ENCODE measurements at places on chromosomes 2 and 18.

DNA sequence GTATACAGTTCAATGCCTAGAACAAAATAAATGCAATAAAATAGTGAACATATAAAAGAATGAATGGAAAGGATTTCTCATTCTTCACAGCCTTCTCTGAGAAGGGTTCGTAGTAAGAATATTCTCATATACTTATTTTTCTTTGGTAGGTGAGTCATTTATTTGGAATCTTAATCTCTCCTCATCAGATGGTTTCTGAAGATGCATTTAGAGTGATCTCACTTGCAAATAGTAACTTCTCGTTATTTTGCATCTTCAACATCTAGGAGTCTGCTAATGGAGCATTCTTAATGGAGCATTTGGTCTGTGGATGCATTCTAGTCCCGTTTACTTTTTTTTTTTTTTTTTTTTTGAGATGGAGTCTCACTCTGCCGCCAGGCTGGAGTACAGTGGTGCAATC is 3.9 kb downstream of the UBXN4 start:
- no peak for DNase-seq

DNA sequence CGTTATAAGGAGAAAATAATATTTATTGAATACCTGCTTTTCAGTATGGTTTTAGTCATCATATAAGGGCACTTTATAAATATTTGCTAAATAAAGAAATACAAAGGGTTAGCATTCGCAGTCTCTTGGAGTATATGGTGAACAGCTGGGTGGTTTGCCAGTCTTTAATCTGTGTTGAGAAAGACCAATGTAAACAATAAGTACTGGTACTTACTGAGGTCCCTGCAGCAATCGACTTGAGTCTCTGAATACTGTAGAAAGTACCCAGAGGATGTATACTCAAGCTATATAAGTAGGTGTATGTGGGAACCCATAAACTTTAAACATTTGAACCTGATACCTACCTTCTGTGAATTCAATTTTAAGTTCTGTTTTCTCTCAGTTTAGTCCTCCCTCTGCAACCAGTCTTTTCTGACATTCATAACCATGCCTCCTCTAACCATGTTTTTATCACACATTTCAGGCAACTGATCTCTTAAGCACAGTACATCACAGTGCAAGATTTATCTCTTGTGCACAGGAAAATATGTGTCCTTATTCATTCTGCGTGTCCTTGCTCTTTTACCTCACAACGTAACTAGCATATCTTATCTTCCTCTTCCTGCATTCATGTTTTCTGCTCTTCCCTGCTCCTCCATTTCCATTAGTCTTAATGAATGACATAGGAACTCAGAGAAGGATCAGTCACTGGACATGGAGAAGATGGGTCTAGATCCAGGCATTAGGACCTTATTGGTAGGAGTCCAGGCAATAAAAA is 21.7 kb downstream of the C18orf63 start:
- no peak for DNase-seq

DNA sequence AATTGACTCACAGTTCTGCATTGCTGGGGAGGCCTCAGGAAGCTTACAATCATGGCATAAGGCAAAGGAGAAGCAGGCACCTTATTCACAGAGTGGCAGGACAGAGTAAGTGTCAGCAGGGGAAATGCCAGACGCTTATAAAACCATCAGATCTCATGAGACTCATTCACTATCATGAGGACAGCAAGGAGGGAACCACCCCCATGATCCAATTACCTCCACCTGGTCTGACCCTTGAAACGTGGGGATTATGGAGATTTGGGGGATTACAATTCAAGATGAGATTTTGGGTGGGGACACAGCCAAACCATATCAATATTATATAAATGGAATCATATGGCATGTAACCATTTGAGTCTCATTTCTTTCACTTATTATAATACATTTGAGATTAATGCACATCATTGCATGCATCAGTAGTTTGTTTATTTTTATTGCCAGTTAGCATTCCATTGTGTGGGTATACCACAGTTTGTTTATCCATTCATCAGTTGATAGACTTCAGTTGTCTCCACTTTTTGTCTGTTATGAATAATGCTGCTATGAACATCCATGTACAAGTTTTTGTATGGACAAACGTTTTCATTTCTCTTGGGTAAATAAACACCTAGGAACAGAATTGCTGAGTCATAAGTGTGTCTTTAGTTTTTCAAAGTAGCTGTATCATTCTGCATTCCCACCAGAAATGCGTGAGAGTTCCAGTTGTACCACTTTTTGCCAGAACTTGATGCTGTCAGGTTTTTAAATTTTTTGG is 5.8 kb upstream of the SRBD1 start:
- DNase-seq = peak; percentile 97

- DNase-seq = no peak
Measured at GRCh38 chr2:182393270-182393760, 33.5 kb downstream of the PDE1A start.

GRCh38 chr2:195146761-195147541 is 510.1 kb upstream of the SLC39A10 start:
- DNase-seq = no peak

DNA sequence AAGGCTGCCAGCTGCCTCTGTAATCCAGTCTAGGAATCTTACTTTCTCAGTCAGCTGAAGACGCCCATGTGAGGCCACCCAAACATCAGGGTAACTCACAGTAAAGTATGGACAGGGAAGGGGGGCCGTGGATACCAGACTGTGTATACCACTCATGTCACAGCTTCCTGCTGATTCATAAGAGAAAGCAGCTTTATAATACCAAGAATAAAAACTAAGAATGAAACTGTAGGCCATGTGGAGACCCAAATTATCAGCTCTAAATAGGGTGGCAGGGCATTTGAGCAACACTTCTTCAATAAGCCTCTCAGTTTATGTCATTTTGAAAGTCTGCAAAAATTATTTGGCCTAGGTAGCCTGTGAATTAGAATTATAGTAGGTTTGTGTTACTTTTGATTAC is 115.0 kb upstream of the CDCA7 start:
- no peak for DNase-seq

- DNase-seq = peak; percentile 51
Measured at GRCh38 chr2:65035351-65035943, 20.8 kb upstream of the CEP68 start.

- no peak for DNase-seq
Measured at GRCh38 chr2:42008241-42008921, 39.4 kb upstream of the PKDCC start.

- DNase-seq = no peak
Measured at GRCh38 chr18:55141318-55141717, 182.1 kb upstream of the CCDC68 start.

- DNase-seq = no peak
Measured at GRCh38 chr2:217048730-217049129, 188.9 kb upstream of the TNP1 start.

DNA sequence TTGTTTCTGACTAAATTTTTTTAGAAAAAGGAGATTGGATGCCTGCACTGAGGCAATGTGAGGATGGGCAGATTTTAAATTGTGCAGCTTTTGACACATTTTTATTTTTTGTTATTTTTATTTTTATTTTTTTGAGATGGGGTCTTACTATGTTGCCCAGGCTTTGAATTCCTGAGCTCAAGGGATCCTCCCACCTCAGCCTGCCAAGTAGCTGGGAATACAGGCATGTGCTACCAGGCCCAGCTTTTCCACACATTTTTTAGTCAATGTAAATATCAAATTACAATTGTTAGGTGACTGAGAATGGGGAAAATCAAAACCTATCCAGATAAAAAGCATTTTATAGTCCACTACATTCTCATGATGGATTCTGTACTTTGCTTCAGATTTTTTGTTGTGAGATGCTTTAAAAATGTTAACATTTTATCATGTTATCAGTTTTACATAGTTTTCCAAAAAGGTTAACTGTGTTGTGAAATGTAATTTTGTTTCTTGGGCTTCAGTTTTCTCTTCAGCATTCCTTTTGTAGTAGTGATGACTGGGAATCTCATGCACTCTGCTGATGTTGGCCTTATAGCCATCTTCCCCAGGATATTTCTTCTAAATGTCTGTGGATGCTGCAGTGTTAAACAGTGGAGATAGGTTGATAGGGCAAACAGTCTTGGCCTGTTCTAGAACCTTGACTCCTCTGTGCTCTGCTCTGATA is 41.4 kb downstream of the PKP4 start:
- no peak for DNase-seq

GRCh38 chr2:185242462-185242861 is 496.1 kb upstream of the FSIP2 start:
- no peak for DNase-seq

- DNase-seq = no peak
Measured at GRCh38 chr2:36360063-36360462, 4.5 kb downstream of the CRIM1 start.

DNA sequence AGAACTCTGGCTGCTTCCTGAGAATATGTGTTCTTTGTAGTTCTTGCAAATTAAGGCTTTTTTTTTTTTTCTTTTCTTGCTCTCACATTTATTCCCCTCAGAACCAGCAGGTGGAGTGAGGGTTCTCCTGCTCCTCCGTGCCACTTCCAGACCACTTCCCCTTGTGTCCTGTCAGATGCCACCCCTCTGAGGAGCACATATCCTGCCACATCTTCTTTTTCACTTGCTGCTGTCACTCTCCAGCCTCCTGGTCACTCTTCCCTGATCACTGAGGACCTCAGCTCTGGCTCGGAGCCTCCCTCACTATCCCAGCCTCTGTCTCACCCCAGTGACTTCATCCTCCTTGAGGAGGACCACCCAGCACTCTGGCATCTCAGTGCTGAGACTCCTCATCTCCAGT is 100.5 kb downstream of the TACR1 start:
- DNase-seq = peak; percentile 59

DNA sequence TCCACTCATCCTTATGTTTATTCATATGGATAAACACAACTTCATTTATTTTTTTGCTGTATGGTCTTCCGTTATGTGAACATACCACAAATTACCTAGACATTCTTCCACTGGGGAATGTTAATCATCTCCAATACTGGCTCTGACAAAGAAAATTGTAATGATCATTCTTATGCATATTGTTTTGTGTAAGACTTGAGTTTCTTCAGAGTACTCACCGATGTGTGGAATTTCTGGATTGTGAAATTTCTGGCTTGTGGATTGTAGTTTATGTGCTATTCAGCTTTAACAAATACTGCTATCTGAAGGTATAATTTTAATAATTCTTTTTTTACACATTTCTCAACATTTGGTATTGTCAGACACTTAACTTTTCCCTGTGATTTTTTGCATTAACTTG is 212.2 kb upstream of the THUMPD2 start:
- no peak for DNase-seq

GRCh38 chr2:189191766-189192165 is 12.2 kb upstream of the COL5A2 start:
- DNase-seq = no peak

DNA sequence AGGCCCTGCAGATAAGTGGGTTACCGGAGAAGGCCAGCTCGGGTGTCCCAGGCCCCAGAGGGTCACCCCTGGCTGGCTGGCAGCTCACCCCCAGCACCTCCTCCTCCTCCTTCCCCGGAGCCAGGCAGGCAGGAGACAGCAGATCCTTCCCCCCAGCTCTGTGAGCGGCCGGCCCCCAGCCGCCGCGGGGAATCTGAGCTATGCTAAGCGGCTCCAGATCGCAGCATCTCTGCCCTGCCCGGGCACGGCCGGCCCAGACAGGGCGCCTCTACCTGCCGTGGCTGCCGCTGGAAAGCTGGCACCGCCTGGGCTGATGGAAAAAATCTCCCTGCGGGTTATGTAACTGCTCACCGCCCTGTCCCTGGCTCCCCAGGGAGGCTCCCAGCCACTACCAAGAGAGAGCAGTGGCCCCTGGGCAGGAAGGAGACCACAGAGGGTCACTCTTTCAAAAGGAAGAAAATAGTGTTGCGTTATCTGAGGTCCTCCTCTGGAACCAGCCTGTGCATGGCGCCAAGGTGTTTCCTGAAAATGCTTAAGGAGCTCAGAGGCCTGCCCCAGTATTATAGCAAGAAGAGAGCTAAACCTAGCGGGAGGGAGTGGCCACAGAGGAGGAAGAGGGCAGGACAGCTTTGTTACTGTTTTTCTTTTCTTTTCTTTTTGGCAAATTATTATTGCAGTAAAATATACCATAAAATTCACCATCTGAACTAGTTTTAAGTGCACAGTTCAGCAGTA is 179.0 kb downstream of the SMAD7 start:
- DNase-seq = no peak

GRCh38 chr2:168639441-168639898 is 163.0 kb upstream of the NOSTRIN start:
- peak; percentile 29 for DNase-seq

- no peak for DNase-seq
Measured at GRCh38 chr2:159753797-159754196, 41.5 kb downstream of the MARCHF7 start.

DNA sequence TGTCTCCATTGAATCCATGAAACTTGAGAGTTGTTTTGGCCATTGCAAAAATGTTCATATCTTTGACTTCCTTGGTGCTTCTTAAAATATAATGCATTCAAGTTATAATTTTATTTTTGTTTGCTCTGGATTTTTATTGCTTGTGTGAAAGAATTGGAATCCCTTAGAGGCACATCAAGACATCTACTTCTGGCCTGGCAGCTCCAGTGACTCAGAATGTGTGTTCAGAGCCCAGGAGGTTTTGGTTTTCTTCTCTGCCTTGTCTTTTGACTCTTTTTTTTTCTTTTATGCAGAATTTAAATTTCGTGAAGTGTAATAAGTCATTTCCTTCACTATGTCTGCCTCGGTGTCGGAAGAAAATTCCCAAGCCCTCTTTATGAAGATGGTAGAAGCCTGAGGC is 180.2 kb downstream of the LTBP1 start:
- no peak for DNase-seq

DNA sequence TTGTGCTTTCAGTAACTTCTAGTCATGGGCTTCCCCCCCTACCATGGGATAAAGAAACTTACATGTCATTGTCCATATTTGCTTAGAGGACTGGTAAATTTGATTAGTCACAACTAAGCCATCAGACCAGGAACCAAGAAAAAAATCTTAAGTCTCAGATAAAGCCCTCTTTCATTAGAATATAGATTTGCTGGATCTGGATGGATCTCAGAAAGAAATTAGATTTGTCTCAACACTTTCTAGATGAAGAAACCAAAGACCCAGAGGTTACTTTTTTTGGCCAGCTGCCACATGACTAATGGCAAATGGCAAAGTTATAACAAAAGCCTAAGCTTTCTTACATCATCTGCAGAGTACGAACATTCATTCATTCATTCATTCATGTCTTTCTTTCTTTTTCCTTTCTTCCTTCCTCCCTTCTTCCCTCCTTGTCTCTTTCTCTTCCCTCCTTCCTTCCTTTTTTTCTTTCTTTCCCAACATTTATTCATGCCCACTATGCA is 60.2 kb downstream of the CDCA7 start:
- peak; percentile 87 for DNase-seq

GRCh38 chr18:57747809-57748680 is 55.1 kb downstream of the ATP8B1 start:
- DNase-seq = no peak

GRCh38 chr18:36143391-36143790 is 13.7 kb downstream of the ELP2 start:
- no peak for DNase-seq

- peak; percentile 39 for DNase-seq
Measured at GRCh38 chr2:237627441-237628246, at the start of gene LRRFIP1. Gene LRRFIP1, plus strand, starts transcription at chr2:237627587. Its CDS starts 58 bp downstream, at chr2:237627645.

- no peak for DNase-seq
Measured at GRCh38 chr2:120747281-120747680, 11.6 kb downstream of the GLI2 start.

GRCh38 chr2:208222351-208222750 is 32.5 kb downstream of the IDH1 start:
- no peak for DNase-seq

GRCh38 chr18:21833604-21834298 is 93.2 kb downstream of the MIB1 start:
- DNase-seq = peak; percentile 48

- no peak for DNase-seq
Measured at GRCh38 chr18:70059684-70060083, 112.0 kb upstream of the CD226 start.

- no peak for DNase-seq
Measured at GRCh38 chr2:152883951-152884487, 165.6 kb downstream of the ARL6IP6 start.

Measured in NCI-H82 (cell line).